ENCODE measurements at places on chromosomes 3 and 15.
A peak's percentile ranks its signal among the peaks of the same experiment; 100 is the strongest.

DNA sequence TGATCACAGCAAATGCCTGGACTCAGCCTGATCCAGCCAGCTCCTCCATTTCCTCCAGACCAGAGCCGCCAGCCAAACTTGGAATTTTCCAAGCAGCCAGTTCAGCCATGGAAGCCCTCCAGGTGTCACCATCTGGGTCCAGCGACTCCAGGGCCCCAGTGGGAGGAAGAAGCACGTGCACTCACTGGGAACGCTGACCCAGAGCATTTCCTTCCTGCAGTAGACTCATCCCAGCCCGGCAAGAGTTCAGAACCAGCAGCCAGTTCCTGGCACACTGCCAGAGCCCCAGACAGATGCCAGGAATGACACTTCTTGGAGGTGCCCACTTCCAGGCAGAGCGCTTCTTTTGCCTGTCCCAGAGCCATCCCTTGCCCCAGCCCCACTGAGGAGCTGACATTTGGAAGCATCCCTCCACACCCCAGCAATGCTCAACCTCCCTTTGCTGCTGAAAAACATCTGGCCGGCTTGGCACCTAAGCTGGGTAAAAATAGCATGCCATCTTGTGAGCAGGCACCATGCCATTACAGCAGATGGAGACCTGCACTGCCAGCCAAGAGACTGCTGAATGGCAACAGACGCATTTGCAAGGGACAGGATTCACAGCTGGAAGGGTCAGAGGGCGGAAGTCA lies 460.3 kb upstream of the PROK2 start:
- no peak for DNase-seq

DNA sequence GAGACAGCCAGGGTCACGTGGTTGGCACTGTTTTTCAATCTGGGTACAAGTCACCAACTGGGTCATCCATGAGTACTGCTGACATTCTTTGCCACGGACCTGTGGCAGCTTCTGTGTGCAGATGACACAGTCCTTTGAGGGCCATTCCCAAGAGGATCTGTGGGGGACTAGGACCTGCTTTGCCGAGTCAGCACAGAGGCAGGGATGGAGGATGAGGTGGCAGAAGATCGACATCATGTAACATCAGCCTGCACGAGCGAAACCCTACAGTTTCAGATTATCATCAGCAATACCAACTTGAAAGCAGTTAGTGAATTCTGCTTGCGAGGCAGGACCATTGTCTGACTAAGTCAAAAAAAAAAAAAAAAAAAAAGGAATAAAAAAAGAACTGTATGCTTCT lies 227.7 kb downstream of the FOXP1 start:
- no peak for DNase-seq

GRCh38 chr3:109563149-109563548 lies 225.8 kb upstream of the DPPA4 start:
- no peak for DNase-seq

GRCh38 chr3:168333410-168333935 lies 237.7 kb upstream of the GOLIM4 start:
- DNase-seq, result no peak

DNA sequence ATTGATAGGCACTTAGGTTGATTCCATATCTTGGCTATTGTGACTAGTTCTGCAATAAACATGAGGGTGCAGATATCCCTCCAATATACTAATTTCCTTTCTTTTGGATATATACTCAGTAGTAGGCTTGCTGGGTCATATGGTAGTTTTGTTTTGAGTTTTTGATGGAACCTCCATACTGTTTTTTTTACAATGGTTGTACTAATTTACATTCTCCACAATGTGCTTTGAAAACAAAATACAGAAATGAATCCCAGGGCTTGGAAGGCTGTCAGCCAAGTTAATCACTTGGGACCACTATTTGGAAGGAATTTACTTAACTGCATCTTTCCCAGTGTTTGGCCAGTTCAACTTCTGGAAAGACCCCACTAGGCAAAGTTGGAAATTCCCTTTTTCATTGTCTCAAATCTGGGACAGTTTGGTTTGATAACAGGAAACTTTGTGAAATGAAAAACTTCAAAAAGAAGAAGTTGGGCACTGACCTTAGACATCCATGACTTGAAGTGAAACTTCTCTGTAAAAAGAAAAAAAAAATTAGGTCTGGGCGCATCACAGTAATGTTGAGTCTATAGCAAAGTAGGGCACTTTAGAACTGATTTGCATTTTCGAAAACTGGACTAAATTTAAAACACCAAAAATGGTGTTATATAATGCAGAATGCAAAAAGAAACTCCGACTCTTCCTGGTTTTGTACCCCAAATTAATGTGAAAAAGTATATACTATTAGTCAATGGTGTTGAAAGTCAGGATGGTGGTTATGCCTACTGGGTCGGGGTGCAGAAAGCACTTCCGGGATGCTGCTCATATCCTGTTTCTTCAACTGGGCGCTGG lies 6.0 kb downstream of the CTSH start:
- DNase-seq, result no peak

DNA sequence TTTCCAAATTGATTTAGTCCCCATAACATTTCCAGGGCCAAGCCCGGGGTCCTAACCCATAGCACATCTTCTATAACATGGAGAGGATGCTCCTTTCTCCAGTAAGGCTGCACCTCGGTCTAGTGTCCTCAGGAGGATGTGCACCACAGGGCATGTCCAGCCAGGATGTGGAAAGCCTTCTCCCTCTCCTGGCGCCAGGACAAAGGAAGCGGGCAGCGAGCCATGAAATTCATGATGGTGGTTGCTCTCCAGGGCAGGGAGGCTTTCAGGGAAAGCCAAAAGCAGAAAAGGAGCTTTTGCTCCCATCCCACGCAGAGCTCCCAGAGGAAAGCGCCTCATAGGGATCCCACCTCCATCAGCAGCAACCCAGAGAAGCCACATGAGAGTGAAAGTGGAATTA lies 220.0 kb downstream of the ADAMTSL3 start:
- no peak for DNase-seq

GRCh38 chr15:50117431-50118027 lies 1.5 kb downstream of the ATP8B4 start:
- no peak for DNase-seq

DNA sequence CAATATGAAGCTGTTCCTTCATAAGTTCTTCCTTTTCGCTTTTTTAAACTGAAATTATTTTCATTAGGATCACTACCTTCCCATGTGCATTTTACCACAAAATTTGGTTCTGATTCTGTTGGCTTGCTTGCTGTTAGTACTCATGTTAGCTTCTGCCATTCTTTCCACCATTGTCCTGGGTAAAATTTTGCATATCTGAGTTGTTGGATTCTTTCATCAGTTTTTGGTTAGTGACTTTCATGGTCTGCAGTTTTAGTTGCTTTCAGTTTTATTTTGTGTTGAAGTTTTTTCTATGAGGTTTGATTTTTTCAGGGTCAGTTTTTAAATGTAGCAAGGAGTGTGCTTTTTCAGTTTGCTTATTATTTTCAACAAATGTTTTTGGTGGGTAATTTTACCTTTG lies 71.9 kb downstream of the SMAD3 start:
- no peak for DNase-seq

DNA sequence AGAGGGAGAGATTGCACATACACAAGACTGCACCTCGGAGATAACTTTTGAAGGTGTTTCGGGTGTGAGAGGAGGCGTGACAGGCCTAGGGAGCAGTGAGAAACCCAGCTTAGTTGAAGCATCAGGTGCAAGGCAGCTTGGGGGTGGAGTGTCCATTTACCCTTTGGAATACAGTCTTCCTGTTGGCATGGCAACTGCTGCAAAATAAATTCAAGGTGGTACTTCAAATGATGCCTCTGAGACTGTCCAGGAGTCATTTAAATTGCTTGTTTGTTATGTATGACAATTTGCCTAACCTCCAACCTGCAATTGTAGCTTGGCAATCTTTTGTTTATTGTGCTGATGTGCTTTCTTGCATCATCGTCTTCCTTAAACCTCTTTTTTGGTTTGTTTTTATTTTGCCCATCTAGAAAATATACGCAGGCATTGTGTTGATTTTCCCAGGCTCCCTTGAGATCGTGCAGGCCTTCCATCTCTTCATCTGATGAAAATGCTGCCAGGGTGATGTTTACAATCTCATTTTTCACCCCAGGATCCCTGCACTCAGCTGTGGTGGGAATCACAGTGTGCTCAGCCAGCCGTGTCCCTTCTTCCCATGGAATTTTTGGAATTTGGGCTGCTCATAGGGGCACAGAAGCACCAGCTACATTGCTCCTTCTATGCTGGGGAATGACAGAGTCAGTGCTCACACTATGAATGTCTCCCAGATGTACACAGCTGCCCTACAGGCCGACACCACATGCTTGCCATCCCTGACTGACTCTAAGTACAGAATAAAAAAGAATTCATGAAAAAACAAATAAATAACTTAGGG lies 583.1 kb upstream of the CFAP20DC start:
- DNase-seq, result no peak

GRCh38 chr3:64207289-64208080 lies 17.8 kb downstream of the PRICKLE2 start:
- DNase-seq, result no peak

DNA sequence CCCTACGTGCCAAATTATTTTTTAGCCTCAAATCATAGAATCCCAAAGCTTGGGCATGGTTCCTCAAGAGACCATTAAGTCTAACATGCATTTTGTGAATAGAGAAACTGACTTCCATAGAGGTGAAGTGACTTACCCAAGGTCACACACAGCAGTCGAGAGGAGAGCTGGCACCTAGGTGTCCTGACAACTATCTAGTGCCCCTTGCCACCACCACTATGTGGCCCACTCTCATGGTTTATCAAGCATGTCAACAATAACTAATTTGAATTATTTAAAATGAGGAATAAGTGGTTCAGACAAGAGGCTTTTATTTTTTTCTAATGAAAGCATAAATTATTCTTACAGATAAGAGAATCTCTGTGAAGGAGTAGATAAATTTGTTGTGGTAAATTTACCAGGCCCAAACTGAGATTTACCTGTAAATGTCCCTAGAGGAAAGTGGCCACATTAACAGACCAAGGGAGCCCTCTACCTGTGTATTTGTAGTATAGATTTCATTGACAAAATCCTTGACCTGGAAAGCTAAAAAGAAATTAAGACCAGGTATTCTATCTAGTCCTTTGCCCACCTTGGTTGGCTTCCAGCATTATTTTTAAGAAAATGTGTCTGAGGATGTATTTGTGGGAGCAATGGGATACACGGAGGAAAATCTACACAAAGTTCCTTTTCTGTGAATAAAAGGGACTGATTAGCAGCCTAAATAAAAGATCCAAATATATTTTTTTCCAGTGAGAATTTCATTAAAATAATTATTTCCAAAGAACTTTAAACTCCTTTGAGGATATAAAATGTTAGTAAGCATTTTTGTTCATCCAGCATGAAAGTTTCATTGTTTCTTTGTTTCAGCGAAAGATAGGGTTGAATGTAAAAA lies 49.1 kb downstream of the IQCH start:
- no peak for DNase-seq

- no peak for DNase-seq
Measured at GRCh38 chr3:111593666-111594065, 1.5 kb downstream of the ZBED2 start.

DNA sequence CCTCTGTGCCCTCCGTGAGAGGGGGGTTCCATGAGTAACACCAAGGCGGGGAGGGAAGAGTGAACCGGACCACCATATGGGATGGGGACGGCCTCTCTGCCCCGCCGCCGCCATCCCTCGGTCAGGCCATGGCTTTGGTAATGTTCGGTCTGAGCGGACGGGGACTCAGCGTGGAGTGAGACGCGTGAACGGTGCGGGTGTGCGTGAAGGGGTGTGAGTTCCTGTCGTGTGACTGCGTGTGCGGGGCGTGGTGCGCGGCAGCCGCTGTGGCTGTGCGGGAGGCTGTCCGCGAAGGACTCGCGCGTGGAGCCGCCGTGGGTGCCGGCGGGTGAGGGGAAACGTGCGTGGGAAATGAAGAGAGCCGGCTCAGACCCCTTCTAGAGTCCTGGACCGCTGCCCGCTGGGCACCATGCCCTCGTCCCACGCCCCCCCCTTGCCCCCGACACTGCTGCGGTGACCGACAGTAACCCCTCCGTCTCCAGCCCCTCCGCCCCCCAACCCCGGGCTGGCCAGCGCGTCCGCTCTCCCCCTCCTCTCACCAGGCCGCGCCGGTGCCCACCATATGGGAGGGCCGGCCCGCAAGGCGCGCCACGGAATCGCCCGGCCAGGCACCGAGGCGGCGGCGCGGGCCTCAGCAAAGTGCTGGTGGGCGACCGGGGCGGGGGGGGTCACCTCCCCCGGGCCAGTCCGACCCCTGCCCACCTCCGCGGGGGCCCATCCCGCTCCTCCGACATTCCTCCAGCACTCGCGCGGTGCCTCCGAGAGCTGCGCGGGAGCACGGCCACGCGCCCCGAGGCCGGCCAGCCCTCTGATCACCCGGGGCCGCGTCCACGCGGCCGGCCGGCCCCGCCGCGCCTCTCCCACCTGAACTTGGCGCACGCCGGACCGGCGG lies 589 bp downstream of the KLF15 start:
- no peak for DNase-seq

- no peak for DNase-seq
Measured at GRCh38 chr3:176824811-176825210, 372.5 kb downstream of the TBL1XR1 start.

DNA sequence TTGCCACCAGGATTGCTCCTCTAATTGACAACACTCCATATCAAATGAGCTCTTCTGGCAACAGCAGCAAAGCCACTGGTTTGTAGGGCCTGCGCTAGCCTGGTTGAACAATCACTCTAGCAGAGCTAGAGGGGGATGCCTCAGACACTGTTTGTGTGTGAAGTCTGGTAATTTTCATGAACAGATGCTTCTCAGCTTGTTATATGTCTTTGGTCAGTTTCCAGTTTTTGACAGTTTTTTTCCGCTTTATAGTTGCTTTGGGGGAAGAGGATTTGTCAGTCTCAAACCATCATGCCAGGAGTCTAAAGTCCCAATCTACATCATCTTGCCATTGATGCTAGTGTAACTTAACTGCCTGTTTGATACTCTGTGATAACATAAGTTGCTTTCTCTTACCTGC lies 136.0 kb downstream of the HCN4 start:
- no peak for DNase-seq

DNA sequence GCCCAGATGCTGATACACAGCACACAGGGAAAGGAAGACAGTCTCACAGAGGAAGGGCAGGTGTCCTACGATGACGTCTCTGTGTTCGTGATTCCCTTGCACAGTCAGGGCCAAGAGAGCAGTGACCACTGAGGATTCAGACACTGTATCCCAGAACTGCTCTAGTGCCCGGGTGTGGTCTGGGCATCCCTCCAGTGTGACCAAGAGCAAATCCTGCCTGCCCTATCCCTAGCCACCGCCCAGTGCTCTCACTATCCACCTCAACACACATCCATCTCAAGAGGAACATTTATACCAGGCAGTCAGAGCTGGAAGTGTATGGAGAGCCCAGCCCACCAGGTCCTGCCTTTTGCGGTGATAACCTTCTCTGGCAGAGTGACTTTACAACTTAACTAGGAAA lies 4.1 kb downstream of the PPM1M start:
- no peak for DNase-seq

GRCh38 chr3:170419557-170420087 lies 954 bp downstream of the CLDN11 start:
- DNase-seq, result peak; percentile 64

- DNase-seq, result no peak
Measured at GRCh38 chr3:64143409-64144130, 81.7 kb downstream of the PRICKLE2 start.

DNA sequence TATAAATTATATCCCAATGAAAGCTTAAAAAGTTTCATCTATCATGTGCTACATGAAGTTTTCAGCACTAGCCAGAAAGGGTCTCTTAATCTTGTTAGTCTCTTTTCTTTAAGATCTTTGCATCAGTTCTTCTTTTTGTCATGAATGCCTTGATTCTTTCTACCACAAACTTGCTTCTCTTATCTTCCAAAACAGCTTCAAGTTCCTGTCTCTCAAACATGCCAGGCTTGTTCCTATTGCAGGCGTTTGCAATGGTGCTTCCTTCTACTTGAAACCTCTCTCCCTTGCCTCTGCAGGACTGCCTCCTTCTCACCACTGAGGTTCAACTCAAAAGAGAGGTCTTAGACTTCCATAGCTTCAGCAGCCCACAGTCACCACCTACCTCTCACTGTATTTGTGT lies 104.3 kb upstream of the FRMD4B start:
- DNase-seq, result no peak
